Hindlimb muscle (tissue), 1 donor: ENCODE measurements at places on chromosomes 6 and 20.

GRCh38 chr20:15166744-15167143, 829.3 kb upstream of the FLRT3 start:
- DNase-seq, result no peak

- no peak for DNase-seq
Measured at GRCh38 chr6:98463038-98464000, 371.1 kb upstream of the POU3F2 start.

DNA sequence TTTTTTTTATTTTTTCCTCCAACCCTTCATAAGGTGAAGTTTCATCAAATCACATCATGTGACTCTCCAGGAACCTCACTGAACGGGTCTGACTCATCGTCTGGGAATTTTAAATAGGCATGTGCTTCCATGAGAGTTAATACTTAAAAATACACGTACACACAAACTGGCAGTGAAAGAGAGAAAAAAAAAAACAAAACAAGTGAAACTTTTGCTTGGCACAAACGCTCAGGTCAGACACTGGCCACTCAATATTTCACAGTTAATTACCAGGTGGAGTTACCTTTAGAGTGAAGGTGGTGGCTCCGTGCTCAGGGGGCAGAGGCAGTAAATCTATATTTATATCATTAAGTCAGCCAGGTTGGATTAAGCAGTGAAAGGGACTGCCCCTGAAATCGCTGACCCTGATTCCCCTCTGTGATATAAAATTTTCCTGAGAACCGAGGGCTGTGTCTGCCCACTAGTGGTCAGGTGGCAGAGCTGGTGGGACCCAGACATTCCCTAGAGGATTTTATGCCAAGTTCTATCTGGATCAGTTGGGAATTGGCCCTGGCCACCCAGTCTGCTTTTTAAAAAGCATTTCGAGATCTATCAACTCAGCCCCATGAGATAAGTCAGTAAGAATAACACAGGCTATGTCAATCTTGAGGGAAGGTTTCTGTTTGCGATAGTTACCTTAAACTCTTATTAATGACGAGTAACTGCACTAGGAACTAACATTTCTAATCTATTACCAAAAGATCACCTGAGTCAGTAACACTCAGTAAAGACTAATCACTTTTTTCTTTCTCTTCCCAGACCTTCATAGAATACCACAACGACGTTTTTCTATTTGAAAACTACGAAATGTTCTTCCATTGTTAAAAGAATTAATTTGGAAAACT, 259.1 kb downstream of the HDGFL1 start:
- DNase-seq, result peak; percentile 55

DNA sequence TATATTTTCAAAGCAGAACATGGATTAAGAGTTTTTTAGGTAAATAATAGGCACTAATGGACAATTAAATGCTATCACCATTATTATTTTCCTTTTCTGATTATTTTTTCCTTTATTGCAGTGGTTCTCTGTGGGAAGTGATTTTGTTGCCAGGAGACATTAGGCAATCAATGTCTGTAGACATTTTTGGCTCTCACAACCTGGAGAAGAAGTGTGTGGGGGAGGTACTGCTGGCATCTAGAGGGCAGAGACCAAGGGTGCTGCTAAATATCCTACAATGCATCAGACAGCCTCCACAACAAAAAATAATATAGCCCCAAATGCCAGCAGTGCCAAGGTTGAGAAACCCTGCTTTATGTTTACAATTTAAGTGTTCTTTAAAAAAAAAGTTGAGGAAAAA, 8.3 kb downstream of the IFNGR1 start:
- no peak for DNase-seq

DNA sequence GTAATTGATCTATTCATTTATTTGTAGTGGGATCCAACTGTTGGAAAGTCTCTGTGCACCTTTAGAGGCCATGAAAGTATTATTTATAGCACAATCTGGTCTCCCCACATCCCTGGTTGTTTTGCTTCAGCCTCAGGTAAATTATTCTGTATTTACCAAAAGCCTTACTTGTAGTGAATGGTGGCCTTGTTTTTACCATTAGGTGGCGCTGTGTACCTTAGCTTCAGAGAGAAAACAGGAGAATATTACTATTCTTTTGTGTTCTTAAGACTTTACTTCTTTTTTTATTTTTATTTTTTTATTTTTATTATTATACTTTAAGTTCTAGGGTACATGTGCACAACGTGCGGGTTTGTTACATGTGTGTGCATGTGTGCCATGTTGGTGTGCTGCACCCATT, 23.7 kb downstream of the PEX7 start:
- peak; percentile 18 for DNase-seq

- no peak for DNase-seq
Measured at GRCh38 chr6:52801188-52801841, 2.3 kb downstream of the GSTA1 start.
